ENCODE measurements at places on chromosomes 4 and X.
A peak's percentile ranks its signal among the peaks of the same experiment; 100 is the strongest.

GRCh38 chrX:16826207-16826606, 39.9 kb downstream of the TXLNG start:
- no peak for DNase-seq

DNA sequence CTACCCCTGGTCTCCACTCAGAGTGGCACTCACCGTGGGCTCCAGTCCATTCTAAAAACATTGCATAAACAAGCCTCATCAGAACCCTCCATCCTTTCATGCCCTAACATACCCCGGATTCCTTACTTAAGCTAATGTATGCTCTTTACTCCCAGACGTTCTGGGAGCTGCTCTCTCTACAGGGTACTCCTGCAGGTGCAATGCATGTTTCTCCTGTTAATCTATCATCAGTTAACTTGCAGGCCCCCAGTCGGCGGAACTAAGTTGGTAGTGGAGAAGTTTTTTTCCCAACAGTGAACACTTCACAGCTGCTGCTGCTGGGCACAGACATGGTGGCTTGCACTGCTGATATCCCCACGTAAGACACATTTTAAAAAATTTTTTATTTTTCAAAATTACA, 161.6 kb upstream of the FAT1 start:
- DNase-seq, result no peak

DNA sequence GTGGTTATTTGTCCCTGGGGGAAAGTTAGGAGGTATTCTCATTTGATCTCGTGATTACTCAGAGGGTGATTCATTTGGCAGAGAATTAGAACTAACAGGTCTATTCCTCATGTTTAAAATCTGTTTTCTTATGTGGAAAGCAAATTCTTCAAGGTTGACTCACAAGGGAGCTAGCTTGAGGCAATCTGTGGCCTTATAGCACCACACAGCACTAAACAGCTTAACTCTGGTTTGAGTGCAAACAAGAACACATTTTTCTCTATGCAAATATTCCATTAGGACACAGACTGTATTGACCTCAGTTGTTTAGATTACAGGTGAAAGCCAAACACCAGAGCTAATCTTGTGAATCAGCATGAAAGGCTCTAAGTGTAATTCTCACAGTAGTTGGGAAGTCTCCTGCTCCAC, 694.4 kb upstream of the POU3F4 start:
- DNase-seq, result no peak

- no peak for DNase-seq
These were observed 11.0 kb upstream of the SH3TC1 start for GRCh38 chr4:8188085-8188484.

DNA sequence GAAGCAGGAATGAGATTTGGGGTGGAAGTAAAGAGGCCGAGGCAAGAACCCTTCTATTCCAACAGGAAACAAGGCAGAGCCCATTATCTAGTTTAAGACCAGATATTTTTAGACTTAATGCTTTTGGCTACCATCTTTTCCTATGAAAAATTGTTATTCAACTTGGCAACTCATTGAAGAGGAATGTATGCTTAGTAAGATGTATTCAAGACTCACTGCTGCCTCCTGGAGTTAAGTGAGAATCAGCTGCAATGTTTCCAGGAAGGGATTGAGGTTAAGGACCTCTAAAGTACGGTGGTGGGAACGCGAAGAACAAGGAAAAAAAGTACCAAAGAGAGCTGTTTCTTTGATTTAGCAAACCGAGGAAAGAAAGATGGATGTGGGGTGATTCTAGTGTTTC, 89.1 kb downstream of the RAPGEF2 start:
- no peak for DNase-seq

GRCh38 chr4:3531318-3531878, 824 bp downstream of the LRPAP1 start:
- DNase-seq, result no peak

DNA sequence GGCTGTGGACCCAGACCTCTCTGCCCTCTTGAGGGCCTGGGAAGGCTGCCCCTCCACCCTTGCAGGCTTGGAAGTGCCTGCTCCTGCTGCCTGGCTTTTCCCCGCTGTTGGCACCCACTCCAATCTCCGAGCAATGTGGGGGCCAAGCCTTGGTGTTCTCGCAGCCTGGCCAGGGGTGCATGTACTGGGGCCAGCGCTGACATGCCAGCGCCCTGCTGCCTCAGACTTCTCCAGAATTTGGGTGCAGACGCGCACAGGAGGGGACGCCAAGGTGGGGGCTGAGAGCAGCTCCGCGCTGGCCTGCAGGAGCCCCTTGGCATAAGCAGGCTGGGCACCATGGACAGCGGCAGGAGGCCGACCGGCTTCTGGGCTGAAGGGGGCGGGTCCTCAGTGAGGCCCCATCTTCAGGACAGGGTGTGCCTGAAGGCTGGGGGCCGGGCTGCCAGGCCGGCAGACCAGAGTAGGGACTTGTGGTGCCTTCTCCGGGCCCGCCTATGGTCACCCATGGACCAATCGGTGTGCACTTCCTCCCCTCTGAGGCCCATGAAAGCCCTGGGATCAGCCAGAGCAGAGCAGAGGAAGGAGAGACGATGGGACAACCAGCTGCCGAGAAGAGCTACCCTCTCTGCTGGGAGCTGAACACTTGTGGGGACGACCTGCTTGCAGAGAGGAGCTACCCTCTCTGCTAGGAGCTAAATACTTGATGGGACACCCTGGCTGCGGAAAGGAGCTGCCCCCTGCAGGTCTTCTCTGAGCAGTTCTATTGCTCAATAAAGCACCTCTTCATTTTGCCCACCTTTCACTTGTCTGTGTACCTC, 118.3 kb downstream of the DNAAF6 start:
- DNase-seq, result no peak

DNA sequence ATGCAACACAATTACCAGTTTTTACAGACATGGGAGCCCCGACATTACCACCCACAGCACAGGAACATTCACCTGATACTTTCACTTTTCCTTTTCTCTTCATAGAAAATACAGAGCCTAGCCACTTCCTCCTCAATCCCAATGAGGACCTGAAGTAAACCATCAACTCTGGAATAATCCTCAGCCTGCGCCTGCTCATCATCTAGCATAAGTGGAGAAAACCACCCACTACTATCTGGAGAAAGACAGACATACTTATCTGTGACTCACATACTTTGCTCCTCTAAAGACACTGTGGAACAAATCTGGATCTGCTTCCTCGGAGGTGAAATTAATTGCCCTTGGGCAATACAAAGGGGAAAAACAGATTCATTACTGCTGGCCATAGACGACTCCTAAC, 47.8 kb downstream of the ZCCHC13 start:
- no peak for DNase-seq

DNA sequence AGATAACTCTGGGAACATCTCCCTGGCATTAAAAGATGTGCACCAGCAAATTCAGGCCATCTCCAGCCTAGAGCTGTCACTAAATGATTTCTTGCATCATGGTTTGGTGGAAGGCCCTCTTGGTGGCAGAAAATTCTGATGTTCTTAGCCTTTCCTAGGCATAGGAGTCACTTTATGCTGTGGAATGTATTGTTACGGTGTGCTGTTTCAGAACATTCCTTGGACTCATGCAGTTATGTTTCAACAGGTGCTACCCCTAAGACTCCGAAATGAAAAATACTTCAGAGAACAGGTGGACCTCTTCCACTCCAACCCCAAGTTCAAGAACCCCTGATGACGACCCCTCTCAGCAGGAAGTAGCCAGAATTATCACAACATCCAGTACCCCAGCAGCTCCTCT, 20.3 kb upstream of the PAPSS1 start:
- DNase-seq, result no peak

GRCh38 chr4:6926681-6927478, 17.3 kb downstream of the TBC1D14 start:
- DNase-seq, result peak; percentile 57

DNA sequence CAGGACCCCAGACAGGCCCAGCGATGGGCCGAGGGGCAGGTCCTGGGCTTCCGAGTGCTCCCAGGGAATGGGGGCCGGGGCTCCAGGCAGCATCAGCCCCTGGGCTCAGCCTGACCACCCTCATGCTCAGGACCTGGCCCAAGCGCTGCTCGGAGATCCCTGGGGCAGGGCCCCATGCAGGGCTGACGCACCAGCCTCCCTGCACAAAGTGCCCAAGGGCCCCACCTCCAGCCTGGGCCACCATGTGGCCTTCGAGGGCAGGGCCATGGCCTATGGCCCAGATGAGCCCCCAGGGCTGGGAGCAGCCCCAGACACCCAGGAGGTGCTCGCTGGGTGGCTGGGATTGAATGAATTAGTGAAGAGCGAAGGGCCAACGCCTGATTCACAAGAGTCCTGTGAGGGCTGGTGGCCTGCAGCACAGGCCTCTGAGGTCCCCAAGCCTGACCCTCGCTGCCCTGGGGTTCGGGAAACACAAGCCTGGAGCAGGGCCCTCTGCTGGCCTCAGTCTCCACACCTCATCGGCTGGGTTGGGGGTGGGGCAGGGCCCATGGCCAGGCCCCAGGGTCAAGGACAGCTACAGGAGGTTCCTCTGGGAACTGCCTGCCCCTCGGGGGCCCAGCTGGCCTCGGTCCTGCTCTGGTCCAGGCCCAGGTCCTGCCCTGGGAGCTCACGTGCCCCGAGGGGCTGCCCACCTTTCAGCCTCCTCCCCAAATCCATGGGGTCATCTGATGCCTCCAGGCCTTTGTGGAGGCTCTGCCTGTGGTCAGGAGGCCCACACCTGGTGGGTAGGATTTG, 13.3 kb upstream of the FGFR3 start:
- no peak for DNase-seq

DNA sequence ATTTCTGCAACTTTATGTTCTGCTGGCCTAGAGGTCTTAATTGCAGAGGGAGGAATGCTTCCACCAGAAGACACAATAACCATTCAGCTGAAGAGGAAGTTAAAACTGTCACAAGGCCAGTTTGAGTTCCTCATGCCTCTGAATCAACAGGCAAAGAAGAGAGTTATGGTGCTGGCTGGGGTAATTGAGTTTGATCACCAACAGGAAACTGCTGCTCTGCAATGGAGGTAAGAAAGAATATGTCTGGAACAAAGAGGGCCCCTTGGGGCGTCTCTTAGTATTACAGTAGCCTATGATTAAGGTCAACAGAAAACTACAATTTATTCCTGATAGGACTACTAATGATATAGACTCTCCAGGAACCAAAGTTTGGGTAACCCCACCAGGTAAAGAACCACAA, 744.0 kb downstream of the FSTL5 start:
- DNase-seq, result no peak

- no peak for DNase-seq
These were observed 90.4 kb upstream of the RAB40AL start for GRCh38 chrX:102846544-102847236.

GRCh38 chr4:76943790-76944189, 5.8 kb upstream of the SEPTIN11 start:
- DNase-seq, result no peak

GRCh38 chr4:168183717-168184571, 91.6 kb downstream of the ANXA10 start:
- no peak for DNase-seq

GRCh38 chrX:104641176-104641575, 75.2 kb downstream of the IL1RAPL2 start:
- DNase-seq, result no peak

GRCh38 chr4:121168446-121169281, 4.5 kb upstream of the TNIP3 start:
- DNase-seq, result no peak

All from stimulated activated CD4-positive, alpha-beta T cell treated with anti-CD3 and anti-CD28 coated beads, Interleukin-4, amount 100 ng/mL, for 1 hour (primary cell).